ENCODE measurements at places on chromosomes 5 and 9.

- DNase-seq: no peak
These were observed 40.8 kb upstream of the ARRDC3 start for GRCh38 chr5:91423871-91424270.

GRCh38 chr5:135880801-135881200 is 14.8 kb downstream of the IL9 start:
- DNase-seq: no peak

DNA sequence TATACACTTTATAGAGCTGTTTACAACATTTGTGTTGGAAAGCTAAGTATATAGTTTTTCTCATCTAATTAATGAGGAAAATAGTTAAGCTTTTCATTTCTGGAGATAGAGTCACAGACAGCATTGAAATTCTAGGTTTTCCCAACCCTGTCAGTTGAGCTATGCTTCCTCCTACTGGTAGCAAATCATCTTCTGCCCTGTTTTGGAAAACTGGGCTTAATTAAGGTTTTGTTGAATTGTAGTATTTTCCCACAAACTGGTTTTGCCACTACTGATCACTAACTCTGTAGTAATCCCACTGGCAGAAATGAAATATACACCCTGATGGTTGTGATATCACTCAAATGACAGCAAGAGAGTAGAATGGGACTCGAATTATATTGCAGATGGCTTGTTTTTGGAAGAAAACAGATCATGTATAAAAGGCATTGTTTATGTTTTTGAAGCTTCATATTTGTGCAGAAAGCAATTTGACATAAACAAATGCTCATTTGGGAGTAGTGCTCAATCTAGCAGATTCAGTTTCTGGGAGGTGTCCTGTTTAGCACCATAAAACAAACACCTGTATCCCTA is 46.6 kb downstream of the CD180 start:
- no peak for DNase-seq

DNA sequence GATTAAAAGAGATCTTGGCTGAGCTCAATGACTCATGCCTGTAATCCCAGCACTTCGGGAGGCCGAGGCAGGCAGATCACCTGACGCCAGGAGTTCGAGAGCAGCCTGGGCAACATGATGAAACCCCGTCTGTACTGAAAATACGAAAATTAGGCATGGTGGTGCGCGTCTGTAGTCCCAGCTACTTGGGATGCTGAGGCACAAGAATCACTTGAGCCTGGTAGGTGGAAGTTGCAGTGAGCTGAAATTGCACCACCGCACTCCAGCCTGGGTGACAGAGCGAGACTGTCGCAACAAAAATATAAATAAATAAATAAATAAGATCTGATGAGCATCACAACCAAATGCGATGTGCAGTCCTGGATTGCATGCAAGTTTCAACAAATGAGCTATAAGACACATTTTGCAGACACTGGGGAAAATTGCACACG is 8.7 kb upstream of the ENG start:
- no peak for DNase-seq

- DNase-seq: no peak
These were observed 87.2 kb downstream of the LMNB1 start for GRCh38 chr5:126864042-126864688.

- DNase-seq: no peak
These were observed 70.0 kb downstream of the MPDZ start for GRCh38 chr9:13209498-13209897.

- DNase-seq: no peak
These were observed 88.7 kb downstream of the CFAP90 start for GRCh38 chr5:7762267-7762666.

DNA sequence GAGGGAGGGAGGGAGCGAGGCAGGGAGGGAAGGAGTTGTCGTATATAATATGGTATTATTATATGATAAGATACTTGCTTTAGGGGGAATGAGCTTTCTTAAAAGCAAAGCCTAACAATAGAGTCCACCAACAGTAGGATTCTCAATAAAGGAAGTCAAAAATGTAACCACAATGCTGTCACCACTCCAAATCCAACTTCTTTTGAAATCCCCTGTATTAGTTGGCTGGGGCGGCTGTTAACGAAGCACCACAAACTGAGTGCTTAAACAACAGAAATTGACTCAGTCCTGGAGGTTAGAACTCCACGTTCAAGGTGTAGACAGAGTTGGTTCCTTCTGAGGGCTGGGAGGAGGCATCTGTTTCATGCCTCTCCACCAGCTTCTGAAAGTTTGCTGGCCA is 23.1 kb downstream of the GAS1 start:
- DNase-seq: no peak

DNA sequence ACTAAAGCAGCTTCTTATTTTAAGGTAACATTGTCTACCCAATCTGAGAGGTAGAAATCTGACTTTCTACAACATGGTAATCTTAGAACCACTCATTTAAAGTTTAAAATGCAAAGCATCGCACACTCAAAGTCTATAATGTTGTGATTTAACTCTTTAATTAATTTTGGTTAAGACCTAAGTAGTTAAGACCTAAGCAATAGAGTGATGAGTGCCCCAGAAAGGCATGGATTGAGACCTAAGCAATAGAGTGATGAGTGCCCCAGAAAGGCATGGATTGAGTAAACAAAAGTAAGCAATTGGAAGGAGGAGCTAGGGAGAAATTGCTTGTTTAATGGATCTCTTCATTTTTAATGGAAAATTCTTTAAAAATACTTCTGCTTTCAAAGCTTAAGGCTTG is 86.8 kb downstream of the NLN start:
- no peak for DNase-seq

DNA sequence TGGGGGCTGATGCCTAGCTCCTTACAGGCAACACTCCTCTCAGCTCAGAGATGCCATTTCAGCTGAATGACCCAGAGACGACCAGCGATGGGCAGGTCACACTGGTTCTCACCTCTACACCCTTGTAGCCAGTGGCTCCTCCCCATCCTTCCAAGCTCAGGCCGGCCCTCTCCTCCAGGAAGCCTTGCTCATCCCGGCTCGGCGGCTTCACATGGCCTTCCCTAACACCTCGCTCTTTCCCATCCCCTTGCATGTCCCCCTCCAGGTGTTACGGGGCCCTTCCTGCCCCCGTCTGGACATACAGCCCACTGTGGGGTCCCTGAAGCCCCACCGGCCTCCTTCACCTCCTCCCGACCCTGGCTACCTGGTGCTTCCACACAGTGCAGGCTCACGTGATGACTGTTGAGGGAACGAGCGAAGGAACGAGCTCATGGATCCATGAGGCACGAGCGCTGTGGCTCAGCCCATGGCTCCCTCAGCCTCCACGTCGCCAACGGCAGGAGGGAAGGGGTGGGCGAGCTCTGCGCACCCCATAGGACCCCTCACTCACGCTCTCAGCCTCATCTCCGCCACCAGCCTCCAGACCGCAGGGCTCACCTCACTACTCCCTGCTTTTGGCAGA is 45.7 kb downstream of the SARDH start:
- DNase-seq: no peak

DNA sequence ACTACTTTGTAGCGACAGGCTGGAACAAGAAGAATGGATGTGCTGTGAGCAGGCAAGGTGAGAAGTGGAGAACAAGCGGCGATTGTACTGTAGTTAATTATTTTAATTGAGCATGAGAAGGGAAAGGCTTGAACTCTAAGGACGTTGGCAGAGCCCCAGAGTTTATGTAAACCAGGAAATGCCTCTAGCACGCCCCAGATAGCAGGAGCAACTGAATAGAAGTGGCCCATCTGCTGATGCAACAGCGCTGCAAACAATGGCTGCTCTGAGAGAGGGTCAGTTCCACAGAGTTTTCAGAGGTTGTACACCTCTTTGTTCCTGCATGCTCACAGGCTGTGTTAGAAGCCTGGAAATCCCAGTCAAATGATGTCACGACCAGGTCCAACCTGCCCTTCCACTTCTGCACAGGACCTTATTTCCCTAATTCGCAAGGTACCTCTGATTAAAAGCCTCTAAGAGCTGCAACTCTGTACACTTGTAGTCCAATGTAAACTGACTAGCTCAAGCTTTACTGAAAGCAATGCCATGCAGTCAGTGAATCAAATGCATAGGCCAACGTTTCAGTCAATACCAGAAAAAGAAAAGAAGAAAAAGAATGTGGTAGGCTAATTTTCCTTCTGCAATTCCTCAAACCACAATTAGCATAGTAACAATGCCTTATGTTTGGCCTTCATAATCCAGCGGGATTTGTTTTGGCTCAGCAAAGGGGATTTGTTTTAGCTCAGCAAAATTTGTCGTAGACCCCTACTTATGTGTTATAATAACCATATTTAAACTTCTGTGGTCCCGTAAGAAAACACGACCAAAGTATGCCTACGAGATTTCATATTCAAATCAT is 119.6 kb upstream of the RETREG1 start:
- no peak for DNase-seq

GRCh38 chr5:131974622-131974955 is 29.1 kb upstream of the MEIKIN start:
- DNase-seq: no peak

GRCh38 chr5:73619606-73620333 is 6.2 kb upstream of the ARHGEF28 start:
- DNase-seq: no peak

GRCh38 chr9:77457916-77458592 is 190.1 kb downstream of the GNA14 start:
- no peak for DNase-seq

DNA sequence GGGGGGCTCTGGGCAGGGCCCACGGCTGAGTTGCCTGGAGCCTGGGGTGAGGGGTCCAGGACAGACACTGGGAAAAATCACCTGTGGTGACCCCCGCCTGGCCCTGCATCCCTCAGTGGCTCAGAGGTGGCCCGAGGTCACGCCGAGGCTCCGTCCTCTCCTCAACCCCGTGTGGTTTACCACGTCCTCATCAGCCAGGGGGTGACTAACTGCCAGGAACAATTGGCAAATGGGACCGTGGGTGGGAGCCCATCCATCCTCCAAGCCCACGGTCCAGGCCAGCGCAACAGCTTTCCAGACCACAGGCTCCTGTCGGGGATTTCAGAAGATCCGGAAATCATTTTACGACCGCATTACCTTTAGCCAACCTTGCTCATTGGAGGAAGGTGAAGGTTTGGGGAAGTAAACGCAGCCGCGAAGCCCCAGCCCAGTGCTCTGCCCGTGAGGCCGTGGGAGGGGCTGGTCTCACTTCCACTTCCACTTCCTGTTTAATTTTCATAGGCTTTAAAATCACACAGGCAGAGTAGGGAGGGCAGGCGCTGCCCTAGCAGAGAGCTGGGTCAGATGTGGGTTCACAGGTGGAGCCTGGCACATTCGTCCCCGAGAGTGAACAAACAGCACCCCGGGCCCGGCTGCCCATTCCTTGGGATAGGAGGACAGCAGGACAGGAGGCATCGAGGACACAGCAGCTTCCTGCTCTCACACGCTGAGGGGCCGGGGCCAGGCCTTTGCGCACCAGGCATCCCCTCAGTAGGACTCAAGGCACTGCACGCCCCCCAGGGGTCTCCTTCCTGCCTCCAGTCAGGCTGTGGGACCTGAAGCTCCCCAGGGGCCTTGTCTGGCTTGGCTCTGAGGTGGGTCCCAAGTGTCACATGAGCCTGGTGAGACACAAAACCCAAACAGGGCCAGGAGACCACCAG is 19.8 kb upstream of the SLC9A3 start:
- peak; percentile 7 for DNase-seq

DNA sequence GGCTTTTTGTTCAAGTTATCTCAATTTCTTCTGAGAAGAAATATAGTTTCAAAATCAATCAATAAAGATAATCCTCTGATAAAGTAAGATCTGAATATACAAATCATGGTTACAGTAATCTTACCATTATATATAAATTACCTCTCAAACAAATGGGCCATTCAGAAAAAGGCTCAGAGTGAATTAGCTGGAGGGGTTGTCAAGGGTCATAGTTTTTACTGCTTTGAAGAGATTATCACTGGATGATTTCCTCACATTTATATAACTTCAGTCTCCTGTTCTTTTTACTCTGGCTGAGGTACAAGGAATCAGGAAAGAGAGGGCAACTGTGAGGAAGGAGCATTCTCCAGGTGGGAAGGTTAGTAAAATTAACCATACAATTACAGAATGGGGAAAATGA is 148.6 kb upstream of the ELL2 start:
- no peak for DNase-seq

DNA sequence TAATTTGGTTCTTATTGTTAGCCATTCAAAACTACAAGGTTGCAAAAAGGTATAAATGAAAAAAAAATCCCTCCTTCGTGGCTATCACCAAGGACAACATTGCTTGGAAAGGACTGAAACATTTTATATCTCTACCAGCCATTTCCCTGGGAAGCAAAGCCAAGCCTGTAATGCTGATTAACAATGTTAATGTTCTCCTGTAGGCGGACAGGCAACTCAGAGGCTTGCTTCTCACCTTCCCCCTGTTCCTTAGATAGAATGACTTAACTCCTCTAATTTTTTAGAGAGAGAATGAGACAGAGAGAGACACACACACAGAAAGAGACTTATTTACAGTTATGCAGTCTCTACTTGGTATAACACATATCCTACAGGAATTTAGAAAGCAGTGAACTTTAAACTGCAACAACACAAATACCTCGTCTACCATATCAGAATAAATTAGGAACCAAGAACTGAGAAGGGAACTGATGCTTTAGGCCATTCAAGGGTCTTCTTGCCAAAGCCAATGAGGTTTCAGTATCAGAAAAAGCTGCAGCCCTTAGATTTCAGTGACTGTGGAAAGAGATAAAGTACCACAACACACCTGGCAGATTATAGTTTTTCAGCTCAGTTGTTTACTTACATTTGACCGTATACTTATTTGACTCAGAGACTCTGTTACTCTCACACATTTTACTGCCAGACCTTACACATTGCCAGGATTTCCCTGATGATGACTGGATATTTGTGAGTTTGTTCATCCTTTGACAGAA is 20.9 kb upstream of the MAN2A1 start:
- no peak for DNase-seq

DNA sequence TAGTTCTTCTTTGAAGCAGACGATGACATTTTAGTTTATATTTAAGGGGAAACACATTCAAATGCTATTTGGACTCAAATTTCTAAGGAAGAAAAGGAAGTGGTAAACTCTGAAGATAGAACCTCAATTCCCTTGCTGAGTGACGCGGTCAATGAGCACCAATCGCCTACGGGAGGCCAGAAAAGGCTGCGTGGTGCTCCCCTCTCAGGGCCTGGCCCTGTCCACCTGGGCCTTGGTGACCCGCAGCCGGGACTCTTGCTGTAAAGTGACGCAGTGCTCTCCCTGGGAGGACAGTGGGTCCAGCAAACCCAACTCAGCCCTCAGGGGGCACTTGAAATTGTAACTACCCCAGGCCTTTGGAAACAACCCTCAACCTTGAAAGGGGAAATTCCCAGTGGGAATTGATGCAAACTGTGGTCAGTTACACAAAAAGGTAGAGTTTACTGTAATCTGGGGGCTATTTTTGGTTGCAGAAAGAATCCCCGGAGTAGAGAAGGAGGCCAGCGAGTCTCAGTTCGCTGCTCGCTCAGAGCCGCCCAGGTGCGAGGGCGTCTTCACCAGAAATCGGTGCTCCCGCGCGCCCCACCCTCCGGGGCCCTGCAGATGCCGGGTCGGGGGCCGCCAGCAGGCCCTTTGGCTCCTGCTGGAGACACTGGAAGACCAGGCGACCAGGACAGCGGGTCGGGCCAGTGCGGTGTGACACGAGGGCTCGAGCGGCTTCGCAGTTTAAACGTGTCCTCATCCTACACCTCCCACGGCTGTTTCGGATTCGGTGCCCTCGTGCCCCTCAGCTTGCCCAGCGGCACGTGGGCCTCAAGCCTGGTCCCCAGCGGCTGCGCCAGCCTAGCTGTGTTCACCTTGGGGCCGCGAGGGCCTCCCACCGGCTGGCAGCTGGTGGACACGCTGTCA is 1.4 kb upstream of the ANKRD33B start:
- DNase-seq: no peak
